ENCODE measurements at places on chromosomes 4 and X.

GRCh38 chr4:125400756-125401155, 86.0 kb downstream of the FAT4 start:
- DNase-seq, result no peak

- DNase-seq, result no peak
Observed at GRCh38 chr4:84496706-84497503, 2.2 kb downstream of the NKX6-1 start.

DNA sequence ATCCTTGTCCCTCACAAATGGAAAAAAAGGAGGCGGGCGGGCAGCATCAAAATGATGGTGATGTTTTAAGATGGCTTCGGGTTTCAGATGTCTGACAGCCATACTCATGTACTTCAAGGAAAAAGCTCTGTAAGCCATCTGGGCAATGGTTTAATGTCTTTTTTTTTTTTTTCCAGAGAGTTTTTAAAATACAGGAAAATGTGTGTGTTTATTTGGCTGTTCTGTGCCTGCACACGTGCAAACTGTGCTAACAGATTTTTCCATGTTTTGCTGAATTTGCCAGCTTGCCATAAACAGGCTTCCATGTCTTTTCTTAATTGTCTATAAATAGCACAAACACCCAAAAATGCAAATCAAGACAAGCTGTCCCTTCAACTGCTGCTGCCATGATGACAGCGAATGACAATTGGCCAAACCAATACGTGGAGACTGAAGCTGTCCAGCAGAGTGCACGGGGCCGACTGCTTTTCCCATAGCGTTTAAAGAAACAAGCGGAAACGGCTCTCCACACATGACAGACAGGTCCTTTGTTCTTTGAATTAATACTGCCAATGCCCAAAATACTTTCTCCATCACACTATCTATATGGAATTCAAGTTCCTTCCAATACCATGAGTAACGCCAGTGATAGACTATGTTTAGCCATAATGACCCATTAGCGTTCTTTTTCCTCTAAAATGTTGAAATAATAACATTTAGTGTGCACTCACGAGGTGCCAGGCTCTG, 35.7 kb downstream of the AFAP1 start:
- DNase-seq, result no peak

DNA sequence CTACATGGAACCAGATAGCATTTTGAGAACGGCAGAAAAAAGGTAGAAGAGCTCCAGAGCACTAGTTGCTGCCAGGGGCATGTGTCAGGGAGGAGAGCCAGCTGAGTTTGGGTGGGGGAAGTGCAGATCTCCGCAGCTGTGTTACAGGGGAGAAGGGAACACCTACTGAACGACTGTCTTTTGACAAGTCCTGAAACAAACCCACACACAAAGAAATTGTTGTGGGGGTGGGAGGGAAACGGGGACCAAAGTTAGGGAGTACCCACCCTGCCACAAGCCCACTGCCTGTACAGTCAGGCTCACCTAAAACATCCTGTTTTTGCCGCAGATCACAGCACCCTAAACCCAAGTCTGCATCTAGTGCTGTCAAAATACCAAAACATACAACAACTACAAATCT, 55.5 kb downstream of the LEF1 start:
- DNase-seq, result no peak

- no peak for DNase-seq
Observed at GRCh38 chr4:67632492-67632891, 68.5 kb downstream of the UBA6 start.

Measured in left kidney (tissue), 8 donors.